CD4-positive, alpha-beta T cell treated with Interleukin-2 at 100 ng/mL for 4 hours (primary cell): ENCODE measurements at places on chromosomes 2 and 18.

DNA sequence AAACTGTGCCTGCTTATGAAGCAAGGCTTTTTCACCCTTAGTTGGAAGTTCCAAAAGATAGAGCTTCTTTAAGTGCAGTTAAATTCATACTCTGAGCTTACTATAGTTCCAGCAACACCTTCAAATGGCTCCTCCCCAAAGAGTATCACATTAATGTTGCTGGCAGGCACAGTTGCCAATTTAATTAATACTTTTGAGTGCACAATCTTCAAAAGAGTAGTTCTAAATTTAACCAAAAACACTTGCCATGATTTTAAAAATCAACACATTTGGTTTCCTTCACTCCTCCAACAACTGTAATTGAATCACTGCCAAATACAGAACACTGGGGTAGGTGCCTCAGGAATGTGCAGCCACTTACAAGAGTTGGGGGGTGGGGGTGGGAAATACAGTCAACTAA is 150.6 kb upstream of the UBE2E3 start:
- DNase-seq = no peak

GRCh38 chr18:6069103-6069502 is 173.8 kb upstream of the TMEM200C start:
- DNase-seq = no peak

GRCh38 chr2:160144280-160144990 is 55.6 kb downstream of the ITGB6 start:
- no peak for DNase-seq

GRCh38 chr2:121088251-121089165 is 196.5 kb downstream of the TFCP2L1 start:
- no peak for DNase-seq

- peak; percentile 74 for DNase-seq
Measured at GRCh38 chr18:23437357-23438045, 15.6 kb upstream of the RIOK3 start.

GRCh38 chr2:129859175-129859574 is 120.3 kb upstream of the RAB6C start:
- DNase-seq = no peak

DNA sequence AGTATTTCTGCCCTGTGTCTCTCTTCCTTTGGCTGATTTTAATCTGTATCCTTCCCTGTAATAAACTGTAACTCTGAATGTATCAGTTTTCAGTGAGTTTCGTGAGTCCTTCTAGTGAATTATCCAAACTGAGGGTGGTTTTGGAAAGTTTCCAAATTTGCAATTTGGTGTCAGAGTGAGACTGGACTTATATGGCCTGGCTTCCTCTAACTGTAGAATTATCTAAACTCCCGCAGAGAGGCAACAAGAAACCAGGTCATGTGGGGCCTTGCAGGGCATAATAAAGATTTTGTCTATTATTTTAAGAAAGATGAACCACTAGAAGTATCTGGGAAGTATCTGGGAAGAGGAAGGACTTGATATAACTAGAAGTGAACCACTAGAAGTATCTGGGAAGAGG is 95.3 kb upstream of the RNF152 start:
- no peak for DNase-seq

GRCh38 chr18:12307701-12308385 is at the start of gene TUBB6:
TUBB6 (plus strand) TSS chr18:12308241; CDS start chr18:12308293, 52 bp downstream.
- DNase-seq = no peak

DNA sequence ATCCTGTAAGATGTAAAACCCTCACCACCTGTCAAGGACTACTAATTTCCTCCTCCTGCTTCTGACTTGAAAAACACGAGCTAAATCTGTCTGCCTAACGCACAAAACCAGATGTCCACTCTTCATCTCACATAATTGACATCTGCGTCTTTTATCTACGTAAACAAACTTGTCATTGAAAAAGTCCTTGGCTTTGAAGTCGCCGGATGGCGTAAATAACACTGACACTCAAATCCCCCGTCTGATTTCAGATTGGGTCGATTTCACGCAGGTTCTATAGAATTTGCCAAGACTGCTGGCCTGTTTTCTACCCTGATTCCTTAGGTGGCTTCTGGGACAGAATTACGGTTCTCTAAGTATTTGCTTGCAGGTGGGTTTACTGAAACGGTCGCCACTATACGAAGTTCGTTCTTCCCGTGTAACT is 539 bp upstream of the MOB4 start:
- DNase-seq = no peak

DNA sequence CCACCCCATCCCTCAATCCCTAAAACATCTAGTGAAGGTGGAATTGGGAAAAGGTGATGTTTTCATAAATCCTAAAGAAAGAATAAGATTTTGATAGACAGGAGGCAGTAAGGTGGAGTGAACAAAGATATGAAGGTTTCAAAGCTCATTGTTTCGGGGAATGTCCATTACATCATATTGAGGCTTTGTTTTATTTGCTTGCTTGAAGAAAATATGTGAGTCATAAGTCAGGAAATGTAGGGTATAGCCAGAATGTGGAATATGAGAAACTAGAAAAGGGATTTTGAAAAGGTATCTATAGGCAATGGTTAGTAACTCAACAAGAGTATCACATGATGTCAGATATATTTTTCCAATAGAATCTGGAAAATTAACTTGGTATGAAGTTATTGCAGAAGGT is 1178.5 kb upstream of the ACVR2A start:
- DNase-seq = no peak

DNA sequence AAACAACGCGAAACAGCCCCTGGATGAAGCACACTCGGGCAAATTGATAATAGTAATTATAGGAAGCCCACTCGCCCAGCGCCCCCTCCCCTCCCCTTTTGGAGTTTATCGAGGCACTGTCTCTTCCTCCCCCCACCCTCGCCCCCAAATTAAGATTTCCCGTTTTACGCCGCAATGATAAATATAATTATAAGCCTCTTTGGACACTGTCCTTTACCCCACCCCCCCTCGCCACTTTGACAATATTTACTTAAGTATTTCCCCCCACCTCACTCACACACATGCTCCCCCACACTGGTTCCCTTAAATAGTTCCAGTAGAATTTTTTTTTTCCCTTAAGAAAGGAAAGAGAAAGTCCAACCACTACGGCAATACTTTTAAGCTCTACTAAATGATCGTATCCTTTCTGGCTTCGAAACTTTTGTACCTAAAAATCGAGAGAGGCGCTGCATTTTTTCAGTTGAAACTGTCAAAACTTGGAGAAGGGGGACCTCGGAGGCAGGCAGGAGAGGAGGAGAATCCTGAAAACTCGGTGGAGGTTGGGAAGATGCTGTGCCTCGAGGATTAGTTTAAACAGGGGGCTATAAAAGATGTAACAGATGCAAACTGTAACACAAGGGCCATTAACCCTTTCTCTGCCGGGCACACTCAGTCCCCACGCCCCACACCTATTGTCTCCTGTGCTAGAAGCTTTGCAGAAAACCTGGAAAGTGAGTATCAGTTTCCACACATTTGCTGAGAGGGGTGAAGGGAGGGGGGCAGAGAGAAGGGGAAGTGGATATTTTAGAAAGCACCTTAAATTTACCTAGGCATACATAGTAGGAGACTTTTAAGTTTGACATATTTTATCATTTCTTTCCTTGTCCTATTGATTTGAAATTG is 1.8 kb downstream of the ZEB2 start:
- no peak for DNase-seq

DNA sequence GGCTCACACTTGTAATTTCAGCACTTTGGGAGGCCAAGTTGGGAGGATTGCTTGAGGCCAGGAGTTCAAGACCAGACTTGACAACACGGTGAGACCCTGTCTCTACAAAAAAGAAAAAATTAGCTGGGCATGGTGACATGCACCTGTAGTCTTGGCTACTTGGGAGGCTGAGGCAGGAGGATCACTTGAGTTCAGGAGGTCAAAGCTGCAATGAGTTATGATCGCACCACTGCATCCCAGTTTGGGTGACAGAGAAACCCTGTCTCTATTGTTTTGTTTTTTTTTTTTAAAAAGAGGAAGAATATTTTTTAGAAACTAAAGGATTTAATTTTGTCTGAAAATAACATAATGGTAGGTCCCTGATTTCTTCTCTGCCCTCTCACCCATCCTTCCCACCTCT is 79.4 kb upstream of the TMEM200C start:
- DNase-seq = no peak

DNA sequence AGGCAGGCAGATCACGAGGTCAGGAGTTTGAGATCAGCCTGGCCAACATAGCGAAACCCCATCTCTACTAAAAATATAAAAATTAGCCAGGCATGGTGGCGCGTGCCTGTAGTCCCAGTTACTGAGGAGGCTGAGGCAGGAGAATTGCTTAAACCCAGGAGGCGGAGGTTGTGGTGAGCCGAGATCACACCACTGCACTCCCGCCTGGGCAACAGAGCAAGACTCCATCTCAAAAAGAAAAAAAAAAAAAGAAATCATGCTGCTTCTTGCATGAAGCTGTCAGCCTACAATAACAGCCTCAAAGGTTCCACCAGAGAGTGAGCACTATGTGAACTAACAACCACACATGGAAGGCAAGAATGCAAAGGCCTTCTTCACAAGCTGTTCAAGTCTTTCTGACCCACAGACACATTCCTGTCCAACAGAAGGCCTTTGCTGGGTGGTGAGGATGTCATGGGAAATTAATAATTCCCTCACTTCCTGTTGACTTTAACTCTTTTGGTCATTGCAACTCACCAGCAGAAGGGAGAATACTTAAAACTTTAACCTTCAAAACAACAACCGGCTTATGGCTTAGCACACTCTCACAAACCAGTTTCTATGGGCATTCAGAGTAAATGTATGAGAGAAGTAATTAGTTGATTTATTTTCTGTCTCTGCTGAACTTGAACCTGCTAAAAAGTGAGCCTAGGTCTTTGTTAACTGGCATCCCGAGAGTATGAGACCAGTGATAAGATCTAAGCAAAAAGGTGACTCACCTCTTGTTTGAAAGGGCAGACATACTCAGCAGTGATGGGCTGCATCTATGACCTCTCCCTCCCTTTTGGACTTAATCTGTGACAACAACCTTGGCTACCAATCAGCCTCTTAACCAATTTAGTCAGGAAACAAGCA is 11.8 kb downstream of the PLEKHM3 start:
- peak; percentile 13 for DNase-seq

DNA sequence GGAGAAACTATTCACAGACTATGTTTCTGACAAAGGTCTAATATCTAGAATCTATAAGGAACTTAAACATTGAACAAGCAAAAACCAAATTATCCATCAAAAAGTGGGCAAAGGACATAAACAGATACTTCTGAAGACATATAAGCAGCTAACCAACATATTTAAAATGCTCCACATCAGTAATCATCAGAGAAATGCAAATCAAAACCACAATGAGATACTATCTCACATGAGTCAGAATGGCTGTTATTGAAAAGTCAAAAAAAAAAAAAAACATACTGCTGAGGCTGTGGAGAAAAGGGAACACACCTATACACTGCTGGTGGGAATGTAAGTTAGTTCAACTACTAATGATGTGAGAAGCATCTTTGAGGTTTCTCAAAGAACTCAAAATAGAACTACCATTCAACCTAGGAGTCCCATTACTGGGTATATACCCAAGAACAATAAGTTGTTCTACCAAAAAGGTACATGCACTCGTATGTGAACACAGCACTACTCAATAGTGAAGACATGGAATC is 220.4 kb upstream of the TFPI start:
- DNase-seq = no peak

DNA sequence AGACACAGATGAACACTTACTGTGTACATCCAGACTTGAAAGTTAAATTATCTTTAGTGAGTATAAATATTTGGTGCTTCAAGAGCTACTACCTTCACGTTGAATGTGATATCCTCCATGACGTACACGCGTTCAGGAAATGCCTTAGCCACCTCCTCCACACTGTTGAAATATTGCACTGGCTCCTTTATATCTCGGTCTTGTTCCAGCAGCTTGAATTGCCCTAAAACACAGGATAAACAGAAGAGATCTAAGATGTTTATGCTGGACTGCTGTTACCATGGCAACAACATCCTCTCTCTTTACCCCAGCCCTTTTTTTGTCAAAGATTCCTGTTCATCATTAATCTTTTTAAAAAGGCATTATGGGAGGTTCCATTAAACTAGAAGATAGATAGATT is 120.3 kb downstream of the MEP1B start:
- DNase-seq = no peak

DNA sequence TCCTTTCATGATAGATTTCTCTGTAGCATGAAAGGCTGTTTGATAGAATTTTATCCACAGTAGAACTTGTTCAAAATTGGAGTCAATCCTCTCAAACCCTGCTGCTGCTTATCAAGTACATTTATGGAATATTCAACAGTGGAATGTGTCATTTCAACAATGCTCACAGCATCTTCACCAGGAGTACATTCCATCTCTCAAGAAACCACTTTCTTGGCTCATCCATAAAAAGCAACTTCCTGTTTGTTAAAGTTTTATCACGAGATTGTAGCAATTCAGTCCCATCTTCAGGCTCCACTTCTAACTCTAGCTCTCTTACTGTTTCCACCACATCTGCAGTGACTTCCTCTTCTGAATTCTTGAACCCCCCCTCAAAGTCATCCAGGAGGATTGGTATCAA is 29.4 kb downstream of the PDCL3 start:
- no peak for DNase-seq
